ENCODE measurements at places on chromosomes 2 and 18.

GRCh38 chr2:26567534-26567933 lies 73.6 kb downstream of the CIB4 start:
- no peak for DNase-seq

- DNase-seq, result no peak
Observed at GRCh38 chr2:194867328-194867727, 789.7 kb upstream of the SLC39A10 start.

DNA sequence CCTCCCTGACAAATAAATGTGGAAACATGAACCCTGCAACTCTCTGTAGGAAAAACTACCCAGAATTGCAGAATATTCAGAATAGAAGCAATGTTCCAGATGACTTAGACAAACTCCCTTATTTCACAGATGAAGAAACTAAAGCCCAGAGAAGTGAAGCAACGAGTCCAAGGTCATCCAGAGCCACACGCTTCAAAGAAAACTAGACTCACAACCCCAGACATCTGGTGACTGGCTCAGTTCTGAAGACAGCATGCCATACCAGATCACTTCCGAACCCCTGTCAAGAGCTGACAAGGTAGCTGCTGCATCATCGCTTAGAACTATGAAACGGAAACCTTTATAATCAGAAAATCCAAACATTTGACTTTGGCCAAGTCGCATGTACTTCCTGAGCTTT lies 101.3 kb downstream of the PID1 start:
- DNase-seq, result no peak

DNA sequence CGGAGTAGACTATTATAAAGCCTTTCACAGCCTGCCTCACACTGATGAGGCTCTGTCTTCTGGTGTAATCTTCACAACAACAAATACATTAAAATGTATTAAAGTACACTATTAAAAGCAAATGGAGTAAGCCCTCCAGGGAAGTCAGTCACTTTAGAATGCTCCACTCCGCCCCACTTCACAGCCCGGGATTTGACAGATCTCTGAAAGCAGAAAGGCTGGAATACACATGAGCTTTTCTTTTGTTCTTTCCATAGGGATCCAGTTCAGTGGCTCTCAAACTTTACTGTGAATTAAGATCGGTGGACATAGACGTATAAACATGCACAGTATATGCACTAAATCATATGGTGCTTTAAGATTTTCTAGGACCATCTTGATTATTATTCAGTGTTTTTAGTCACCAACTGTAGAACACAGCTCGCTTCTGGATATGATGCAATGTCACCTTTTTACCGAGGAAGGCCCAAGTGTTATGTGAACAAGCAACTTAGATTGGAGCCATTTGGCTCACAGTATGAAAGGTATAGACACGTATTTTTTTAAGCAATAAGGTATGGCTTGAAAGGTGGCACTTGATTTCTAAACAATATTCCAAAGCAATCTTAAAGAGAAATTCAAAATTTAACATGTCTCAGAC lies 151.1 kb downstream of the PRKCE start:
- no peak for DNase-seq

- DNase-seq, result no peak
Observed at GRCh38 chr2:36516136-36516870, 81.7 kb downstream of the FEZ2 start.

DNA sequence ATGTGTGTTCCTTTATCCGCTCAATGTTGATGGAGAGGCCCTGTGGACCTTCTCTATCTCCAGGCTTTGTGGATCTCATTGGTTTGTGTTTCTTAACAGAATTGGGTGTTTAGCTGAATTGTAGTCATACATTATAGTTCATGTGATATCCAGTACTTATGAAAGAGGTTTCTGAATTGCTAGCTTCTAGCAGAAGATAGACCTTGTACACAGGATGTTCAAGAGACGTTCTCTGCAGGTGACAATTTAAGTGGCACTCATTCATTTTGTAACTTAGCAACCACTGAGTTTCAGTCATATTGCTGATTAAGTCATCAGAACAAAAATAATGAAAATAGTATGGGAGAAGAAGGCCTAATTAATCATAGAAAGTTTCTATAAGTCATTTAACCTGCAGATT lies 279.2 kb downstream of the ALPK2 start:
- no peak for DNase-seq

DNA sequence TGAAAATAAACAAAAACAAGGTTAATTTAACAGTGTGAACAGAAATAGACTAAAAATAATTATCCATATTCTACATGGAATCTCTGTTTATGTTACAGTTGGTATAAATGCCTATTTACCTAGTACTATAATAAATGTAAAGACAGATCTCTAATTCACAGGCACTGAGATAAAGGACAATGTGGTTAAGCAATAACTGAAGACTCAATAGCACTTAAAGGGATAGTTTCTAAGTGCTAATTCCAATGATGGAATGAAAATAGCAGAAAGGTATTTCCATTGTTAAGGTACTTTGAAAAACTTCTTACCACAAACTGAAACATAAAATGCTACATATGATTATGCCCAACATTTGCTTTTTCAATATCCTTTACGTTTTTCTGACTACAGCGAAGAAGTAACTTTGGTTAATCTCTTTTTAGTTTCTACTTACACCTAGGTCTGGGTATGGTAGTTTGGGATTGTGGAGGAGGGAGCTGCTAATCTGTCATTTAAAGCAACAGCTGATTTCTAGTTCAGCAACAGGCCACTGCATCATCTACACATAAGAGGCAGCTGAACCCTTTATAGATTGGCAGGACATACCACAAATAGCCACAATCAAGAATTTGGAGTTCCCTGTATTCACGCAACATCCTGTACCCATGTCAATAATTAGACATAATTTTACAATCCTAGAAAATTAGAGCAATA lies 27.2 kb downstream of the MAP4K3 start:
- no peak for DNase-seq

DNA sequence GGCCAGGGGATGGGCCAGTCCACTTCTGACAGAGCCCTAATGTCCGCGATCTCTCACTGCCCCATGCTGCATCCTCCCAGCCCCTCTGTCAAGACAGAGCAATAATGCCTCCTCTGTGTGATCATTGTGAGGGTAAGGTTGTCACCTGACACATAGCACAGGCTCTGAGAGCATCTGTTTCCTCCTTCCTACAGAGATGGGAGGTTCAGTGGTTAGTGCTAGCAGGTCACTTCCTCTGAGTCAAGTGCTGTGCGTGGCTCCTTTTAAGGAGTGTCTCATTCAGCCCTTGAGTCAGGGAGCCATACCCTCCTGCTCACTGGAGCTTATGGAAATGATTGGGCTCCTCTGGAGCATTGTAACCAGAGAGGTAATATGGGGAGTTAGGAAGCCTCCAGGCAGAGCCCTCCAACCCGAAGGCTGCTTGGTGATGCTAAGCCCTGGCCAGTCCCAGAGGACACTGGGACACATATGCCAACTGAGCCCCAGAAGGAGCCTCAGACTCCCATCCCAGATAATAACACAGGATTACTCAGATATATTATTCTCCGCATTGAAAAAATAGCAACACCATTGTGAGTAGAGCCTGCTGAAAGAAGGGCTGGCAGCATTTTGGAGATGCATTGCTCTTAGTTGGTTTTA lies 189.0 kb downstream of the GALNT1 start:
- no peak for DNase-seq

DNA sequence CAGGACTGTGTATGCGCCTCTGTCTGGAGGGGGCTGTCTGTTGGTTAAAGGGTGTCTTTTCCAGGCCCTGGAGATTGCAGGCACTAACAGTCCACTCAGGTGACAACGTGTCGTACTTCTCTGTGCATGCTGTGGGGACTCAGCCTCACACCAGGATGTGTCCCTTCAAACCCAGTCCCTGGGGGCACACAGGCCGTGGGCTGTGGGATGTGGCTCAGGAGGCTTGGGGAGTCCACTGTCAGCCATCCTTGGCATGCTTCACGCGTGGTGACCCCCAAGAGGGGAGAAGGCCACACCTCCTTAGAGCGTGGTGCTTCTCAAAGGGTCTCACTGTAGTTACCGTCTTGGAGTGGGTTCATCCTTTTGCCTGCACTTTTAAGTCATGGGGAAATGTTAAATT lies 127.8 kb downstream of the KLHL29 start:
- no peak for DNase-seq

DNA sequence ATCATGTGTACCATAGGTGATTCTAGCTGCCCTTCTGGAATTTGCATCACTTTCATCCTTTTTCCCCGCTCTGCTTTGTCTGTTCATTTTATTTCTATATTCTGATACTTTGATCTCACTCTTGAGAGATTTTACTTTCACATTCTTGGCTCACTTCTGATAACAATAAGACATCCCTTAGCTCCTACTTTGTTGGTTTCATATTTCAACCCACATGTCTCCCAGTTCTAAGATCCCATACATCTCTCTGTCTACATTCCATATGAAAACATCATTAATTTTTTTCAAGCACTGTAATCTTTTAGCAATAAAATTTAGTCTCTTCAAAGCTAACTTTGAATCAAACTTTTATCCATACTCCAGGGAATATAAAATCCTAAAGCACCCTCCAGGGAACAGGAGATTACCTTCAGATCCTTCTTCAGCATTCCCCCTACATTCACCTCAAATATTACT lies 75.6 kb downstream of the COL3A1 start:
- DNase-seq, result no peak

DNA sequence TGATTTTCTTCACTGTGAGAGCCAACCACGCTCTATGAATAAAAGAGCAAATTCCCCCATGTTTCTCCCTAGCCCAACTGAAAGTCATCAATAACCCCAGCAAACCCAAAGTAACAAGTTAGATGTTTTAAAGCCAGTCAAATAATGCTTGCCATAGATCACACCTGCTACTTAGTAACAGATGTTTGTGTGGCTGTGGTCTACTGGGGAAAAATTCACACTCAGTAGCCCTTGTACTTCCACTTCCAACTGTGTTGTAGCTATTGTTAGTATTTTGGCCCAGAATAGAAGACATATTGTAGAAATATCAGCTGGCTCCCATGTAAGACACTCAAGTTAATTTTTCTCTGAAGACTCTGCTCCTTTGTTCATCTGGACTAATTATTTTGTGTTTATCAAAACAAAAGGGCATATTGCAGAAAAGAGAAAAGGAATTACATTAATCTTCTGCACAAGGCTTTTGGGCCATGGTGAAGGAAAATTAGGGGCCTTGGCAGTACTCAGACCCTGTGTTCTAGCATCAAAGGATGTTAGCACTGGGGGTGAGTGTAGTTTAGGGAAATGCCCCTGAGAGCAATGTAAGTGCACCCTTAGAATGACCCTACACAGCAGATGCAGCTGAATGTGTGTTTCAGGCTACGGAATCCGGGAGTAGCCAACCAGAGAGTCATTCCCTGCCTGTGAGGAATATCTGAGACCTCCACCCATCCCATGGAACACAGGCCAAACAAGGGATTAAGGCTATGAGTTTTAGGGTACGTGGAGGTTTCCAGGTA lies 521.9 kb downstream of the EPHA4 start:
- DNase-seq, result no peak

DNA sequence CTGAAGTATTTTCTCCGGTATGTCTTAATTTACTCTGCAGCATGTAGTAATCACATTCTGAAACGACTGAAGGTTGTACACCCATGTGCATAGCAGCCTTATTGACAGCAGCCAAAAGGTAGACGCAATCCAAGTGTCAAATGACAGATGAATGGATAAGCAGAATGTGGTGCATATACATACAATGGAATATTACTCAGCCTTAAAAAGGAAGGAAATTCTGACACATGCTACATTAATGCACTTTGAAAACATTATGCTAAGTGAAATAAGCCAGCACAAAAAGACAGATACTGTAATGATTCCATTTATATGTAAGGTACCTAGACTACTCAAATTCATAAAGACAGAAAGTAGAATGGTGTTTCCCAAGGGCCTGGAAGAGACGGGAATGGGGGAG lies 88.0 kb upstream of the EFEMP1 start:
- DNase-seq, result no peak

DNA sequence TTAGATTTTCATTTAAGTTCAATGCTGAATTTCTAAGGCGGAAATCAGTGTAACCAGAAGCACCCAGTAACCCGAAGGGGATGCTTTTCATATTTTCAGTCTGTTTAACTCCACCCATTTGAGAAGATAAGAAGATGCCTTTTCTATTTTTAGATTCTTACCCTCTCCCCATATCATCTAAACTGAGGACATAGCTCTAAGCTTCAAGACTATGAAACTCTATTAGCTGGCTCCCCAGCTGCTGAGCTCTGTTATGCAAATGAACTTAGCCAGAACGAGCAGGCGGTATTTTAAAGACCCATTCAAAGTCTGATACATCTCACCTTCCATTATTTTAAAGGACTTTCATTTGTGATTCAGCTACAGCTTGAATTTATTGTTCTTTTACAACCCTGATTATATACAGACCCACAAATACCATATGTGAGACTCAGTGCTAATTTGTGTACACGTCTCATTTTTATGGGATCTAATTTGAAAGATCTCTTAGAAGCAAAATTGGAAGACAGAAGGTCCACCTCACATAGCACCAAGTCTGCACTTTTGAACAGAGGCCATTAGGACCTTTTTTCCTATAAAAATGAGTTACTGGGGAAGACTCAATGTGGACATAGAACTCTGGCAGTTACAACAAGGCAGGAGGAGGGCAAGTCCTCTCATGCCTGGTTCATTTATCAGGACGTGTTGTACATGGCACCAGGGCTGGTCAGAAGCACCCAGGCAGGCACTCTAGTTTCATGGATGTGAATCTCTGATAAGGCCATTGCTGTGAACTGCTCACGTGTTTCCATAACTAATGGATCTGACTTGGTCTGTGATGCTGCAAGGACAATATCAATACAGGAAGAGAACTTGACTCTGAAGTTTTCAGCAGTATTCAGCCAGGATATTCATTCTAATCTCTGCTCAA lies 16.3 kb downstream of the CDC42EP3 start:
- no peak for DNase-seq

DNA sequence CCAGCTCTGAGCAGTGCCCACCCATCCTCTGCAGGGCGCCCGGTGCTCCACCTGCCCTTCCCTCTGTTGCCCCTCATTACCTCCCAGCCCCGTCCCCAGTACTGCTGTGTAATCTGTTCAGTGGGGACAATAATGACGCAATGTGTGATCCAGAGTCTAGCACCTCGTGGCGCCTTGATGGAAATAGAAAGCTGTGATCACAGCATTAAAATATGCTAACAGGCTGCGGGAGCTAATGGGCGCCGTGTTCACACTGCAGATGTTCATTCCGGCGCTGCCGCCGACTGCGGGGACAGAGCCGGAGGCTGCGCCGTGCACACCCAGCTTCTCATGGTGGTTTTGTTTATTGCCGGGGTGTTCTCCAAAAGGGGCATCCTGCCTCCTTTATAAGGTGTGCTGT lies 235.2 kb downstream of the LDLRAD4 start:
- no peak for DNase-seq

DNA sequence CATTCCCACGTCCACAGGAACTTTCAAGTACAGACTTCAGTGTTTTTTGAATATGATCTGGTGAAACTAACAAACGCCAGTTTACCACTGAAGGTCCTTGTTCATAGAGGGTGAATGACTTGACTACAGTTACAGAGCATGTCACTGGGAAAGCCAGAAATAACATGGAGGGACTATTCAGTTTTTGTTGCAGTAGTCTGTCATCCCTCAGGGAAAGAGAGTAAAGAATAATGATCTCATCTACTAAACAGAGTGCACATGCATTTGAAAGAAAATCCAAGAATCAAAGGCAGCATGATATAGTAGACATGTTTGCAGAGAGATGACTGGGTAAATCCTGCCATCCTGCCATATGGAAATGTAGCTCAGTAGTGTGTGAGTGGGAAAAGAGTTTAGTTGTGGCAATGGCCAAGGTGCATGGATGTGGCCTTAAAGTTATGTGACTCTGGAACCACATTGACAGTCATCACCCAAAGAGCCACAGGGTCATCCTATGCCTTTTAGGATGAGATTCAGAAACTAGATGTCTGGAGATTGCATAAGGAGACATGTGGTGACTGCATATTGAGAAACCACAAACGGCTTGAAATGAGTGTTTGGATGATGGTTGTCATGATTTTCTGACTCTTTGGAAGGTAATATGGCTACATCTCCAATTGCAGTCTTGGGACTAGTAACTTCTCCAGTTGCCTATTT lies 125.3 kb upstream of the ZEB2 start:
- DNase-seq, result no peak
